Placental pericyte (primary cell): ENCODE measurements at places on chromosomes 3 and 15. TPM values are rescaled to one million over a fixed set of nuclear protein-coding genes. Genes with fewer than 3 reads are reported as not detected.

C3orf20 gene
- total RNA-seq: under 0.01 and 0.22 TPM in 2 replicates

LRRIQ4 gene
- 0.14 TPM in 1 of 2 replicates, not detected in the other for total RNA-seq

CELSR3 gene
- 1.1 and 2.4 TPM in 2 replicates for total RNA-seq

FBXW12 gene
- not detected in 2 replicates for total RNA-seq

SPINT1 gene
- 0.44 and 1.3 TPM in 2 replicates for total RNA-seq

TADA3 gene
- 79.0 and 108 TPM in 2 replicates for total RNA-seq
